ENCODE measurements at places on chromosomes 4 and X.

- peak; percentile 16 for DNase-seq
Observed at GRCh38 chrX:130916636-130917422, 13.8 kb upstream of the ENOX2 start.

- DNase-seq: no peak
Observed at GRCh38 chrX:68695206-68695845, 47.9 kb downstream of the STARD8 start.

DNA sequence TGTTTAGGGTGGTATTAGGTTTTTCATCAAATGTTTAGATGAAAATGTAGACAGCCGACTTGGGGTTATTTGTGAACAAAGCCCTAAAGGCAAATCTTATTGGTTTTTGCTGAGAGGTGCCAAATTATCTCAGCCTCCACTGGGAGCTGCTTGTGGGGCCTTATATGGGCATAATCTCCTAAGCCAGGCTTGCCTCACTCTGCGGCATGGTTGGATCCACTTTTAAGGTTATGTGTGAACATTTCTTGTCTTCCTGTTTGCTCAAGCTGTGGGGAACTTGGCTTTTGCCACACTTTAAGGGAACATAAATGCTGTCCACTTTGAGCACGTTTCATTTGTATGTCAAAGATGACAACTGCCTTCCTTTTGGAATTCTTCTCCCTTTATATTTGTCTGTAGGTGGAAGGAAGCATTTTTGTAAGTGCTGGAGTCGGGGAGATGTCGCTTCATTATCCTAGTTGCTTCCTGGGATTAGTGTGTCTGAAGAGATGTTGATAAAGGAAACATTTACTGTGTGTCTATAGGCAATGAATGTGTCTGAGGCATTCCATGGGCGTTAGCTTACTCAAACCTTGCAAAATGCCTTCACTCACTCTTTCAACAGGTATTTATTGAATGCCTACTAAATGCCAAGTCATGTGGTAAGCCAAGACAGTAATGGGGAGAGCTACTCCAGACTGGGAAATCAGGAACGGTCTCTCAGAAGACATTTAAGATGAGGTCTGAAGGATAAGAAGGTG, 78.3 kb downstream of the SLC9A6 start:
- DNase-seq: no peak

DNA sequence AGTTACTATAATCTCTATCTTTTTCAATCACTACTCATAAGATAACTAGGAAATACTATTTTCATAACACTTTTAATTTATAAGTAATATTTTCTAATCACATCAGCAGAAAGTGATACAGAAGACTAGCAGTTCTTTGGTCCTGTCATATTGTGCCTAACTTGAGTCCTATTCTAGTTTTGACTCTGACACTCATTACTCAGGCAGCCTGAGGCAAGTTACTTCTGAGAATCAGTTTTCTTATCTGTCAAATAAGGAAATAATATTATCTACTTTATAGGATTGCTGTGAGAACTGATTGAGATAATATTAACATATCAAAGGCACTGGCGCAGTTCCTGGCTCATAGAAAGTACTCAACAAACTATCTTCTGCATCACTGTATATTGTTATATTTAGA, 17.8 kb downstream of the PITX2 start:
- no peak for DNase-seq

GRCh38 chr4:167622481-167623240, 388.4 kb upstream of the SPOCK3 start:
- DNase-seq: no peak

DNA sequence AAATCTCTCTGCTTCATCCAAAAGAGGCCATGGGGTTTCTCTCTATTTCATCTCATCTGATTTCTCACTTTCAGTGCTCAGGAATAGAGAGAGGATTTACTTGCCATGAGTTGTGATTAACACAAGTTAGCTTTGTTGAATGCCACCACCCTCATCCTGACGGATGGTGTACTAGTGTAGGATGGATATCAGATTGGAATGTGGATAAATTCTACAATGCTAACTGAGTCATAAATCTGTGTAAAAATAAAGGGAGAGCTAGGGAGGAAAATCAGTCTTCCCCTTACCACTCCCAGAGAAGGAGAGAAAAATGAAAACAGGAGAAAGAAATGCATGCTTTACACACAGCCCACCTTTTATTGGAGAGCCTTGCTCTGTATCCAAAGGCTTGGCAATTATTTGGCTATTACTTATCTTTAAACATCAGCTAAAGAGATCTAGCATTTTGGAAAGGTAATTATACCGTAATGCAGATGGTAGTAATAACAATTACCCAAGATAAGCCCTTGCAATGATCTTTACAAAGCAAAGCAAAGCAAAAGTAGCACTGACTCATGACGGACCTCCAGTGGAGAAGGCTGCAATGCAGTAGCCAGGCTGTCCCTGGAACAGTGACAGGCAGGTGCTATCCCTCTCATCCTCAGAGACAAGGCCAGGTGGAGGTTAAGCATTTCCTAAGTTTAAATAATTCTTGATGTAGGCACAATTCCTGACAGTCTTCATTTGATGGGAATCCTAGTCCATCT, 306.3 kb upstream of the PPARGC1A start:
- DNase-seq: no peak

DNA sequence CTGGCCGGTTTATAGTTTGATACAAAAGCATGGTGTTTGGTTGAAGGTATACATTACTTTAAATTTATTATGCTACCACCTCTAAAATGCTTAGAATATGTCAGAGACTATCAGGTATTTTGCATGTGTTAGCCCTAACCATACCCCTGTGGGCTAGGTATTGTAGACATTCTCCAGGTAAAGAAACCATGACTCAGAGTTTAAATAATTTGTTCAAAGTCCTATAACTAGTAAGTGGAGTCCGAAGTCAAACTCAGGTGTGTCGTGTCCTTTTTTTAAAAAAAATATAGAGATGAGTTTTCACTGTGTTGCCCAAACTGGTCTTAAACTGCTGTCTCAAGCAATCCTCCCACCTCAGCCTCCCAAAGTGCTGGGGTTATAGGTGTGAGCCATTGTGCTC, 12.4 kb downstream of the LAP3 start:
- DNase-seq: no peak

DNA sequence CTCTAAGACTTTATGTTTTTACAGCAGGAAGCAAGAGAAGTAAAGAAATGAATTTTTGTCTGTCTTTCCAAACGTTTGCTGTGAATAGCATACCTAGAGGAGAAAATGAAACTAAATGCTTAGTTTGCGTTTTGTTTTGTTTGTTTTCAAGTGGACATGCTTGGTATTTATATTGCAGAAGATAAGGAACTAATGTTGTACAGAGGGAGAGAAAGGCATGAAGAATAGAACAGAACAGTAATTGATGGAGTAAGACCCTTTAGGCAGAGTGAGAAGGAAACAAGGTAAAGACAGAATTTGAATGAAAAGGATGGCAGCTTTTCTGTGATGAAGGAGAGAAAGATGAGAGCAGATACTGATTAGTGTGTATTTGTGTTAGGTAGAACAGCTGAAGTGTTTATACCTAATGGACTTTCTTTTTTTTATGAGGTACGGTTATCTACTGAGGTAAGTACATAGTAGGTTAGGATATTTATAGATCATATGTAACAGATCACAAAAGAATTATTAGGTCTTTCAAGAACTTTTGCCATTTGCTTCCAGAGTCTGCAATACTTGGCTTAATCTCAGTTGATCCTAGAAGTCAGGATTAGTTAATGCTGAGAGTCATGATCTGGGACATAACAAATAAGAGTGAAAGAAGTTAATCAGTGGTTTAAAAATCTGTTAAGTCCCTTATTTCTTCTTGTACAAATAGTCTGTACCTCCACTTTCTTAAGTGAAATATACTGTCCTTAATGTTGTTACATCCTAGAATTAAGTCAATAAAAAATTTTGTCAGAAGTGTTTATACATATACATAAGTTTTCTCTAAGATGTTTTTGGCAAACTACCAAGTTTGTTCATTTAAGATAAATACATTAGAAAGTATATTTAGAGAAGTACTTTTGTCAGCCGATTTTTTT, 36.8 kb downstream of the FABP2 start:
- DNase-seq: no peak

GRCh38 chrX:10571260-10571659, 49.1 kb downstream of the MID1 start:
- DNase-seq: no peak

DNA sequence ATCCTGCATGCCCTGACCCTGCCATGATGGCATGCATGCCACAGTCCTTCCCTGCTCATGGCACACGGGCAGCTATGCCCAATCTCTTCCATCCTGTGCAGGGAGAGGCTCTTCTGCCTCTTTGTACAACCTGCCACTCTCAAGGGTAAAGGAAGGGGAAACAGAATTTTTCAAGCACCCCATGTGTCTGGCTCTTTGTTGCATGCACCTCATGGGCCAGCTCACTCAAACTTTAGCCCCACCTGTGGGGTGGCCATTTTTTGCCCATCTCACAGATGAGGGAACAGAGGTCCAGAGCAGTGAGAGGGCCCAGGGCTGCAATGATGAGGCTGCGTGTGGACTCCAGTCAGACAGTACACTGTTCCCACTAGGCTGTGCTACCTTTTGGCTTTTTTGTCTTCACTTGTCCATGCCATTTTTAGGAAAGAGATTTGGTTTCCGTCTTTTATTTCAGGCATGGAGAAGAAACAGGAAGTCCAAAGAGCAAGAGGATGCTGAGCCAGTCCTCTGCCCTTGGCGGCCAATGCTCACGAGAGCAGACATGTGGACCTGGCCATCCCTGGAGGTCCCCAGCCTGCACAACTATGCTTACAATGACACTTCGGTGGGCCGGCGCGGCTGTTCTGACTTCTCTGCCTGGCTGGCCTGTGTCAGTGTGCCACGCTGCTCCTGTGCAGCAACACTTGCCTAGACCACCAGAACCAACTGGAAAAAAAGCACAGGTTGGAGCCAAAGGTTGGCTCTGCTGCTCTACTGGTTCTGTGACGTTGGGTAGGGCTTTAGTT, 45.6 kb downstream of the NSG1 start:
- no peak for DNase-seq

DNA sequence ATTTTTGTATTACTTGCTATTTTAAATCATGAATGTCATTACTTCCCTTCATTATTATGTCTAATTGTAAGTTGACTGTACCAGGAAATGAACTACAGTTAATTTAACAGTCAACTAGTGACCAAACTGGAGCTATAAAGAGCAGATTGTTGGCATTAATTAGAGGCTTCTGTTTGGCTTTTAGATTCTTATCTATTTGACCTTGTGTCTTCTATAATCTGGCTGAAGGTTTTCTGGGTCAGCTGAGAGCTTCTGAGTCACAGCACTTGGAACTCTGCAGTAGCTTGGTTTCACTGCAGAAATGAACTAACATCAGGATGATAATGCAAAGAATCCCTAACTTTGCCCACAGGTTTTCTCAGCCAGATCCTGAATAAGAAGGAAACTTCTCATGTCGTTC, 169.2 kb upstream of the LEF1 start:
- DNase-seq: no peak

DNA sequence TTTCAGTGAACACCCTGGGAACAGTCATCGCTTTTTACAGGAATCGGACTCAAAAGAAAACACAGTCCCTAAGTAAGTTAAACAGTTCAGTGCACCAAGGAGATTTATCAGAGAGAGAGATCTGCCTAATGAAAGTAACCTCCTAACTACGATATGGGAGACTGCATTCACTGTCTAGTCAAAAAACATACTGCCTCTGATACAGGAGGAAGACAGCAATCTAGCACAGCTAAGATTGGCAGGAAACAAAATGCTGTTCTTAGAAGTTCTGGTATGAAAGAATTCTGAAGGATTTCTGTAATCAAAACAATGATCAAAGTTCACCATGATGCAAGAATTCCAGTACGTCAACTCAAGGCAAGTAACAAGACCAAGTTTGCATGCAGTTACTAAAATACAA, 92.8 kb downstream of the MAML3 start:
- DNase-seq: no peak

DNA sequence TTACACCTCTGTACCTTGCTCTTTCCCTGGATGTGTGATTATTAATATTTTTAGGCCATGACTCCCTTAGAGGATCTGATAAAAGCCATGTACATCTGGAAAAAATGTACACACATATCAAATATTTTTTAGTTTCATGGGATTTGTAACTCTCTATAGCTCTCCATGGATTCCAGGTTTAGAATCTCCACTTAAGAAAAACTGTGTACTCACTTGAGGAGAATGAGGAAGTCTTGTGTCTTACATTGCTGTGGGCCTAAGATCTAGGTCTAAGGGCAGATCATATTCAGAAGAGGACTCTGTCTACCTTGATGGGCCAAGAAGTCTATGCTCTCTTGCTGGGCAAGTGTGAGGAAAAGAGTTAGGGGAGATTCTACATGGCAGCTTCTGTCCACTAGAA, 98.0 kb downstream of the RRAGB start:
- DNase-seq: no peak

- no peak for DNase-seq
Observed at GRCh38 chrX:77786365-77786680, 307 bp upstream of the ATRX start.

DNA sequence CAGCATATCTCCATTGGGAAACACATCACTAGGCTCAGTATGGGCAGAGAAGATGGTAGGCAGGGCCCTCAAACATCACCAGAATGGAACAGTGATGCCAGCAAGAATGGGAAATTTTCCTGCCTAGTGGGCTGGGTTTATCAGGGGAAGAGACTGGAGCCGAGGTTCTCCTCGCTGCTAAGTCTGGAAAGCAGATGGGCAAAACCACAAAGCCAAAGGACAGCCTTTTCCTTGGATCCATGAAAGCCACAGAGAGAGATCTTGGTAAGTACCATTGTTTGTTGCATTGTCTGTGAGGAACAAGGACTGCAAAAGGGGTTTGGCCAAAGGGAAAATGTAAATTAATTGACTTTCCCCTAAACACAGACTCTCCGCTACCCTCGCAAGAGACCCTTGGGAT, 80.1 kb downstream of the ATG4A start:
- no peak for DNase-seq

DNA sequence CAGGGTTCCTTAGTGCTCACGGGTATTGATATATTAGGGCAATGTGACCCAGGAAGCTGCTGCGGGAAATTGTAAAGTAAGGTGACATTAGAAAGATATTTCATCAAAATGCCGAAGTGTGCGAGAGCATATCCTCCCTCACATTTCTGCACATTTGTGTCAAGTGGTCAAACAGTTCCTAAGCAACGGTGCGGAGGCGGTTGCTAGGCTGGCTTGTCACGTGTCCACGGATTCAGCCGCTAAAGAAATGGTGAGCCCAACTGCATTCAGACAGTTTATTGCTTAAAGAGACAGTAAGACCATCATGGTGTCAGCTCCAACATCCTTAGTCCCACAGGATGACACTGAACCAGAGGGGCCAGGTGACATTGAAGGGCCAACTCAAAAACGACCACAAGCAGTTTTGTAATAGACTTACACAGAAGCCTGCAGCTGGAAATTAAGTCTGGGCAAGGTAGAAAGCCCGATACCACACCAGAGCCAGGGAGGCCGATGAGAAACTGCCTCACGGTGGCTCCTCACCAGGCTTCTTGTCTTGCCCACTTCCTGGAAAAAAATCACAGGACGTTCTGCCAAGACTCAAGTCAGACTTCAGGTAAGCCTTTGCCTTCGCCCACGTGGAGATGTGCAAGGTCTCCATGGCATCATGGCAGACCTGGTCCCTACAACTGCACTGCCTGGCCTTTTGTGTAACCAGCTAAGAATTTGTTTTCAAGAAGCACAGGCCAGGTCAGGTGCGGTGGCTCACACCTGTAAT, 50.4 kb downstream of the USP11 start:
- DNase-seq: no peak

GRCh38 chr4:113444386-113444785, 317.2 kb downstream of the CAMK2D start:
- no peak for DNase-seq

GRCh38 chr4:183081116-183081469, 18.0 kb upstream of the WWC2 start:
- no peak for DNase-seq

Data from T follicular helper cell (primary cell).